ENCODE measurements at places on chromosomes 12 and 14. TPM values are rescaled to one million over a fixed set of nuclear protein-coding genes. Genes with fewer than 3 reads are reported as not detected.

DNA sequence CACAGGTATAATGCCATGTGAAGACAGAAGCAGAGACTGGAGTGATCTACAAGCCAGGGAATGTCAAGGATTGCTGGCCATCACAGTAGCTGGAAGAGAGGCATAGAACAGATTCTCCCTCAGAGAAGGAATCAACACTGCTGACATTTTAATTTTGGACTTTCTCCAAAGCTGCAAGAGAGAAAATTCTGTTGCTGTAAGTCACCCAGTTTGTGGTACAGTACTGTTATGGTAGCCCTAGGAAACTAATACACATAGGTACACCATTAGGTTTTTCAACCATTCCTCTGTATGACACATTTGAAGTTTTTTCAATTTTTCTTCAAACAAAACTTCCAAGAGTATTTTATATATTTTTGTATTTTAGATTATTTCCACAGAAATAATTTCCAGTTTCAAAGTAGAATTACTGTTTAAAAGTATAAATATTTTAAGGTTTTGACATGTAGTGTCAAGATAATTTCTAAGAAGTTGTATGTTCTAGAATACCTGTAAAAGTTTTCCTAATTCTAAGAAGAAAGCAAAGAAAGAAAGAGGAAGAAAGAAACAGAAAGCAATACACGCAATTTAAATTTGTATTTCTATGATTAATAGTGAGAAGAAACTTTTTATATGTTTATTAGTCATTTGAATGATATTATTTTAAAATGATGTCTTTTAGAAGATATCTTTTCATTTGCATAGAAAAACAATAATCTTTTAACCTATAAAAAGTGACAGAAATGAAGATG lies 64.9 kb upstream of the CATSPERB start:
- DNase-seq = no peak

GRCh38 chr12:51371295-51371953 lies 19.8 kb downstream of the GALNT6 start:
- DNase-seq = peak; percentile 89

The PTPRB gene
- 17.9 TPM for polyA plus RNA-seq

The ABCB9 gene
- polyA plus RNA-seq = 8.4 TPM

The STYX gene
- 19.0 TPM for polyA plus RNA-seq

GRCh38 chr12:57604992-57605810 lies 577 bp downstream of the DTX3 start:
- DNase-seq = no peak

- DNase-seq = no peak
These were observed 768 bp downstream of the METTL25 start for GRCh38 chr12:82359115-82359478.

DNA sequence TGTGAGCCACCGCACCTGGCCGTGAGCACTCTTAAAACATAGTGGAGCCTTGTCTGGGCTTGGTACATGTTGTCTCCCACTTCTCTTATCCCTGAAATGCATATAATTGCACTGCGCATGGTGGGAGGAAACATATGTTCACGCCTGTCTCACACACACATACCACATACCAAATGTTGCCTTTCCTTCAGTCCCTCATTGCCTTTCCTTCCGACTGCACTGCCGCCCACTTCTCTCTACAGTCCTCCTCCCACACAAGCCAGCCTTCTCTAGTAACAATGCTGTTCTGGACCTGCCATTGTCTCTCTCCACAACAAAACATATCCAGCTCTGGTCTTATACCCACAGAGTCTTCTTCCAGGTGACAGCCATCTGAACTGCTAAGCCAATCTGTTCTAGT lies 88.3 kb upstream of the PTHLH start:
- no peak for DNase-seq

- DNase-seq = no peak
These were observed 74.6 kb upstream of the CDKN3 start for GRCh38 chr14:54322246-54322645.

DNA sequence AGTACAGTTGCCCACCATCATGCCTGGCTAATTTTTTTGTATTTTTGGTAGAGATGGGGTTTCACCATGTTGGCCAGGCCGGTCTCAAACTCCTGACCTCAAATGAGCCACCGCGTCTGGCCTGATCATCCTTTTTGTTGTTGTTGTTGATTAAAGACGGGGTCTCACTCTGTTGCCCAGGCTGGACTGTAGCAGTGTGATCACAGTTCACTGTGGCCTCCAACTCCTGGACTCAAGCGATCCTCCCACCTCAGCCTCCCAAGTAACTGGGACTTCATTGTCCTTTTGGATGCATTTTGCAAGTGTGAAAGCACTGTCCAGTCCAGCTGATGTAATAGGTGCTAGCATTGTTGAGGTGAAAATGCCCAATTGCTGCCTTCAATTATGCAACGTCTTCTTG lies 27.1 kb upstream of the ATXN2 start:
- DNase-seq = no peak

The LMNTD1 gene
- not detected for polyA plus RNA-seq

GRCh38 chr14:103512701-103513611 lies 9.7 kb downstream of the CKB start:
- DNase-seq = no peak

GRCh38 chr14:101251812-101252442 lies 309.4 kb upstream of the DIO3 start:
- no peak for DNase-seq

- no peak for DNase-seq
These were observed 1.0 kb upstream of the BTG1 start for GRCh38 chr12:92146497-92147224.

DNA sequence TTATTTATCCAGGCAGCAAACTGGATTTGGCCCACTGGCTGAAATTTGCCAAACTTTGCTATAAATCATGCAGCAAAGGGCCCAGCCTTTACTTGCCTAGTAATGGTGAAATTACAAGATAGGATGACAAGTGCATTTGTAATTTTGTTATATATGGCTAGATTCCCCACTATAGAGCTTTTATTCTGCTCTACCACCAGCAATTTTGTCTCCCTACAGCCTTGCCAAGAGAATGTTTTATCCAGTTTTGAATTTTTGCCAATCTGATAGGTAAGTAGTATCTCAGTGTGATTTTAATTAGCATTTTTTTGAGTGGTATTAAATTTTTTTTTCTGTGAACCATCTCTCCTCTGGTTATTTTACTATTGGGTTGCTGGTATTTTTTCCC lies 161.6 kb downstream of the SLC41A2 start:
- no peak for DNase-seq

DNA sequence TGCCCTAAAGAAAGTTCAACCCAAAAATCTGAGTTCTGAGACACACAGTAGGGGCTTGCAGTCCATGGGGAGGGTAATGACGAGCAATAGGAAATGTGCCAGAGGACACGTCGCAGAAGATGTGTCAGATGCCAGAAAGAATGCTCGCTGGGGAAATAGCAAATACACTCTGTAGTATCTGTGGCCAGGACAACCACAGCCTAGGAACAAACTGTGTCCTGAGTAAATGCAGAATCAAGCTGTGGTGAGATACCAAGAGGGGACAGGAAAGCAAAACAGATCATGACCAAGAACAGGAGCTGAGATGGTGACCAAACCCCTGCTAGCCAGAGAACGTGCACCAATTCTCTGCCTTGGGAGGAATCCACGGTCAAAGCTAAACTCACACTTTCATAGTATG lies 9.1 kb downstream of the CRACR2A start:
- no peak for DNase-seq

DNA sequence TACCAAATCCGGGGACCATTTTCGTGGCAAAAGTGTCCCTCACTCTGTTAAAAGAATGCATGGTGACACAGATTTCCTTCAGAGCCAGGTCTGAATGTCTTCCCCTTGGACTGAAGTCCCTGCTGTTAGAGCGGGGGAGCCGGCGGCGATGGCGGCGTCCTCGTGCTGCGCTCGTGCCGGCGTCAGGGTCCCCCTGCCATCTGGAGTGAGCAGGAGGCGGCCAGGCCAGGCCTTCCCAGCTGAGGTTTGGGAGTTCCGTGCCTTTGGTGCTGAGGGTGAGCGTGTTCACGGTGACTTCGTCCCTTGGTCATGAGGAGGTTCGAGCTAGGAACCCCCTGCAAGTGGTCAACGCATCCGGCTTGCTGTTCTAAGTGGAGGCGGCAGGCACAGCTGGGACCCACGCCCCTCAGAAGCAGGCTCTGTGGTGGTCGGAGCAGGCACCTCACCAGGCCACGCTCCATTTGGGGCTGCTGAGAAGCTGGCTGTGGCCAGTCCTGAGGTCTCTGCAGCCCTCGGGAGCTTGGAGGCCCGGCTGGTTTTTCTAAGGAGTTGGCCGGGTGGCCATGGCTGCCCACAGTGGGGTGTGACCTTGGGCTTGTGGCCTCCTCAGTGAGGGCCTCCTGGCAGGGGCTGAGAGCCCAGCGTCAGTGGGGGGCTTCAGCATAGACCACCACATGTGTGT lies 9.5 kb downstream of the ZFYVE21 start:
- DNase-seq = no peak

GRCh38 chr12:97003276-97003675 lies 96.2 kb downstream of the NEDD1 start:
- DNase-seq = no peak

GRCh38 chr12:13282861-13283260 lies 86.3 kb downstream of the EMP1 start:
- no peak for DNase-seq

The IRAK3 gene
- 4.7 TPM for polyA plus RNA-seq

The FRMD6 gene
- polyA plus RNA-seq = 20.0 TPM

DNA sequence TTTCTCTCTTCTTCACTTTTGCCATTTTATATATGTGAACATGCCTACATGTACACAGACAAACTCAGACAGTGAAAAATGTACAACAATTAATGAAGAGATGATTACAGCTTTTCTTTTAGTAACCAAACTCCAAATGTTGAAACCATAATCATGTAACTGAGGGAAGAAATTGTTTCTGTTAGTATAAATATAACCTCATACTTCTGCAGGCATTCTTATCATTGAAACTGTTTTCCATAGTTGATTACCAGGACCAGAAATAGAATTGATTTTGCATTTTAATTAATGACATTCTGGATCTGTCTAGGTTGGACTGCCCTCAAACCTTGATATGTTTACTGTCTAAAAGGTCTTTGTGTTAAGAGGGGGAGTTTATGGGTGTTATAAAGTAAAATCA lies 3.2 kb downstream of the ANO4 start:
- no peak for DNase-seq

DNA sequence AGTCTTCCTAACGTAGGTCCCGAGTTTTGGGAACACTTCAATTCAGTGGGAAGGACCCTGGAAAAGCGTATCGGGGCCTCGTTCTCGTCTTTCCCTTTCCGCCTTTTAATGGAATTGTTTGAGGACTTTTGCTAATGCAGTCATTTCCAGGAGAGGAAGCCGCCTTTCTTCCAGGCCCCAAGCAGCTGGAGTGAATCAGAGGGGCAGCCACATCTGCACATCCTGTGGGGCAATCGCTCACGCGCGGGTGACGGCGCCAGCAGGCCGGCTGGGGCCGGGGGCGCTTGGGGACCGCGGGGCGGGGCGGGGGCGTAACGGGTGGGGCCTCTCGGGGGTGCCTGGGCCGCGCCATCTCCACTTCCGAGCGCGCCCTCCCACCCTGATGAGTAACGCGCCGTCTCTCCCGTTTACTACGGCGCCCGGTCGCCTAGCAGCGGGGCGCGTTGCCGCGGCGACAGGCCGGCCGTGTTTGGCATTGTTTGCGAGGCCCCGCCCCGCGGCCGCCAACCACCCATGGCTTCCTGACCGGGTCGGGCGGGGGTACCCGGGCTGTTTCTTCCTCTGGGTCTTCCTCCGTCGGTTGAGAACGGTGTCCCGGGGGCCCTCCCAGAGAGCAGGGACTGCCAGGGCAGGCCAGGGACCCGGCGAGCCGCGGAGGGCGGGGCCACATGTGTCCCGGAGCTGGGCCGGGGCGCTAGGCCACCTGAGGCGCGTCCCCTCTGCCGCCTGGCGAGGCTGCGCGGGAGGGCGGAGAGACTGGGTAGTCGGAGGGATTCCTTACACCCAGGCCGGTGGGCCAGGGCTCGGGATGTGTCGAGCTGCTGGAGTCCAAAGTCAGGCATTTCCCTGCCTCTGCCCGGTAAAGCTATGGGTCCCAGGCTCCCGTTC lies 2.3 kb downstream of the GSG1 start:
- peak; percentile 92 for DNase-seq

DNA sequence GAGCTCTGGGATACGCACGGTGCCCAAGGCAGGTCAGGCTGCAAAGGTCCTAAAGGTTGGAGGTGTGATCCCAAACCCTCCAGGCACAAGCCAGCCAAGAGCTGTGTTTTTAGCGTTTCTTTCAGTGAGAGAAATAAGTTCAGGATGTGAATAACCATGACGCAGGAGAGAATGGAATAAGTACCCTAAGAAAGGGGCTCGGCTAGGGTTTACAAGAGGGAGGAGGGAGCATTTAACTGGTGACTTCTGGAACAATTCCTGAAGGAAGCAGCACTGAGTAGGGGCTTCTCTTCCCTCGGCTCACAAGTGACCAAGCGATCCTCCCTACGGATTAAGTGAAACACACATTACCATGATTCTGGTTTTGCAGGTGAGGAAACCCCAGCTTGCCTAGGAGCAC lies 29.4 kb downstream of the SSH1 start:
- DNase-seq = no peak

DNA sequence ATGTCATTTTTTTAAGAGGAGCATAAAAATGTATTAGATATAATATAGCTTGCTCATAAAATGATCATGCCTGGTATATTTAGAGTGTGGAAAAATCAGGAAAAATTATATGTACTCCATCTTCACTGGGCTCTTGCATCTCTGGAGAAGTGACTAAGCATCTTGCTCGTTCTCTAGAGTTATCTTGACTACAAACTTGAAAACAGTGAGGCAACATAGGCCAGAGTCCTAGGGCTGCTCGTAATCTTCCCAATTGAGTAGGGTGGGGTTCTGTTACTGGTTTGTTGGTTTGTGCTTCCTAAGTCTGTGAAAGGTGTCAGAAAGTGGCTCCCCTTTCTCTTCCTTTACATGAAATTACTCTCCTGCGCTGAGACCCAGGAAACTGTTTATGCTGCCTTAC lies 46.2 kb downstream of the AACS start:
- DNase-seq = no peak

DNA sequence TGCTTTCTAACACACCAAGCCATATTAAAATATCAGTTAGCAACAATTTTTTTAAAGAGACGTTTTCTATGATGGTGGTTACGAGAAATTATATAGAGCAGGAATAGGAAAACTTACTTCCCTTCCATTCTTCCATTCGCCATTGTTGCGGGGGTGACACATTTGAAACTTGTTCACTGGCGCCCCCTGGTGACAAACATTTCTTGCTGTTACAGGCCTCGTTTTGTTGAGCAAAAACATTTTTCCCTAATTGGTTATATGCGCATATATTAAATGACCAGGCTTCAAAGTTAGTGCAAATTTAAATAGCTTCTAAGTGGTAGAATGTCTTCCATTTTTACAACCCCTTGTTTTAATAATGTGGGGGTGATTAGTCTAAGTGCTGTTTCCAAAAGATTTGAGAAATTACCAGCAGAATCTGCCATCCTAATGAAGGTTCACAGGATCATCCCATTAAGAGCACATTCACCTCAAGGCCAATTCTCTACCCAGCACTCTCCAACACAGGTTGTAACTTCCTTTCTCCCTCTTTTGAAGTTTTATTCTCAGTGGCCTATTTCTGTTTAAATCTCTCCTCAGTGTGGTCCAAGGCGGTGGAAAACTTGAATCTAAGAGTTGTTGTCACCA lies 1124.7 kb downstream of the FLRT2 start:
- DNase-seq = peak; percentile 19

- no peak for DNase-seq
These were observed 5.5 kb downstream of the MAP3K12 start for GRCh38 chr12:53493610-53494391.

The ART4 gene
- polyA plus RNA-seq = 0.22 TPM

The IFT43 gene
- polyA plus RNA-seq = 48.2 TPM

All from left kidney (tissue), 8 donors.